Posterior cingulate gyrus (tissue), 11 donors: ENCODE measurements at places on chromosomes 4 and X.

- DNase-seq: no peak
Measured at GRCh38 chrX:80285131-80285773, 135.0 kb upstream of the TENT5D start.

- no peak for DNase-seq
Measured at GRCh38 chrX:75155447-75155826, 646 bp downstream of the ABCB7 start.

DNA sequence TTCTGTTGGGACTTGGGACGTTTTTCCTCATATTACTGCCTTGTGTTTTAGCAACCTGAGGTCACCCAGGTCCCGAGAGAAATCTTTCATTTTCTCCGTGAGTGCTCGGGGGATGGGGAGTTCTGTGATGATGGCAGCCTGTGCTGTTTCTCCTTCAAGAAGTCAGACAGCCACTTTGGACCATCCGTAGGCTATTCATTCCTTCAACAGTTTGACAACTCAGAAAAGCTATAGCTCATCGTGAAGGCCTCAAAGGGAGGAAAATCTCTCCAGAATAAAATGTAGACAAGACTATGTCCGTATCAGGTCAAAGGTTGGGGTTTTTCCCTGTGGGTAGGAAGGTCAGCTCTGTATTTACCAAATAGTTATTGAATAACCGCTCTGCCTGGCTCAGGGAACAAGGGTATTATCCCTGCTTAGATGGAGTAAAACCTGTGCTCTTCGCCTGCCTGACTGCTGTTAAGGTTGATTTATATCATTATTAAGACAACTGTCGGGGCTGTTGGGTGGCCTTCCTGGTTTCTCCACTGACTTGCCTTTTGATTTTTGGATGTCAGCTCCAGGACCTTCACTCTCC lies 36.6 kb downstream of the FAM114A1 start:
- DNase-seq: no peak

DNA sequence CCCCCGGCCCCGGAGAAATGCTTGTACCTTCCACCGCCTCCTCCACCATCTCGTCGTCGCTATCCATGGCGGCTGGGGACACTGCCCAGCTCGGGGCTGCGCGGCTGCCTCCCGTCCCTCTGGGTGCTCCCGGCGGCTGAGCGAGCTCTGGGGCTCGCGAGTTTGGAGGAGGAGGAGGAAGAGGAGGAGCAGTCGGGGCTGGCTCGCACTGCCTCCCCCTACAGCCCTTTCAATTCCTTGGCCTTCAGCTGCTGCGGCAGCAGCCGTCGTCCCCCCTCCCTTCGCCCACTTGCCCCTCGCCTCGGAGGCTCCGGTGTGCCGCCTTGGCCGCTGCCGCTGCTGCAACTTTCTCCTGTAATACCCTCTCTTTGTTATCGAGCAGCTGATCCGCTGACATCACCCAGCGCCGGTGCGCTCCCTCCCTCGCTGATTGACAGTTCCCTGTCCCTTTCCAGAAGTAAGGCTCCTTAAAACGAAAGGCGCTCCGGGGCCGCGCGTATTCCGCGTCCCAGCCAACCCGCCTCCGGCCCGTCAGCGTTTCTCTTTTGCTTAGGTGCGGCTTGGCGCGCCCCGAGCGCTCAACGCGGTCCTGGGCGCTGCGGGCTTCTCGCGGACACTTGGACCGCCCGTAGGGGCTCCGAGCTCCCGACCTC lies at the start of gene SETD7:
TSS of gene SETD7 (minus strand) at position 149 of the 653 bp plus-strand sequence. CDS start at position 67, 82 bp downstream.
- peak; percentile 68 for DNase-seq

DNA sequence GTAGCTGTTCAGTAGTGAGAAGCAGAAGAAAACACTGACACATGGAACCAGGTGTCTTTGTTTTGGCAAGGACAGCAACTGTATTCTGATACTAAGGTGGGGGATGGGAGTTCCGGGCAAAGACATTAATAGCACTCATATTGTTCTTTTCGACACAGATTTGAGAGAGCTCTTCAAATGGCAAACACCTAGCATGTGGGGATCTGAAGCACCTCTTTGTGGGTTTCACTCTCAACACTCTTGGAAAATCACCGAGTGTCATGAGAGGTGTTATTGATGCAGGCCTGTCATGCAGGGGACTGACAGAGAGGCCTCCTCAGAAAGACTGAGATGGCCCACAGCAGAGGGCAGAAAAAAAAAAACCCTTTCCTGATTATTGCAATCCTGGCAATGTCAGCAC lies 228.4 kb upstream of the VCX start:
- DNase-seq: no peak

- DNase-seq: no peak
Measured at GRCh38 chr4:153799694-153800074, 10.8 kb upstream of the SFRP2 start.

DNA sequence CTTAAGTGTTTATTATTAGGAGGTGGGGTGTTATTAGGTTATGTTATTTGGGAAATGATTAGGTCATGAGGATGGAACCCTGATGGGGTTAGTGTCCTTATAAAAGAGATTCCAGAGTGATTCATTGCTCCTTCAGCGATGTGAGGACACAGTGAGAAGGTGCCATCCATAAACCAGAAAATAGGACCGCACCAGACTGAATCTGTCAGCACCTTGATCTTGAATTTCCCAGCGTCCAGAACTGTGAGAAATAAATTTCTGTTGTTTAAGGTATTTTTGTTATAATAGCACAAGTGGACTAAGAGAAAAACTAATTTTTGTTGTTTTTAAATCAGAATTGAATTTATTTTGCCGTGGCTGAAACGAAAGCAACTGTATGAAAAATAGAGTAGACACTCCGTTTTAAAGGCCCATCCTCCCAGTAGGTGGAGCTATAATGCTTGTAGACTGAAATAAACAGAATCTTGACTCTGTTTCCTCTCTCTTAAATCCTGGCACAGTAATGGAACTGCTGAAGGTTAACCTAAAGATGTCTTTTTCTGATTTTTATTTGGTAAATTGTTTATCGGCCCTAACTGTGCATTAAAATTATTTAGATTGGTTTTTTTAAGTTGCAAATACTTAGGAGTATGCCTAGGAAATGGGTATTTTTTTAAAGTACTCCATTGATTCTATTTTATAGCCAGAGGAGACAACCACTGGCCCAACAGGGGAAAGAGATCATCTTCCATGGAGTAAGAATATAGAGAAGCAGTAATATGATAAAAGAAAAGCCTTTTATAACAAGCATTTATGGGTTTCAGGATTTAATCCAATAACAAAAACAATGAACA lies 133.2 kb upstream of the ADAMTS3 start:
- DNase-seq: no peak

DNA sequence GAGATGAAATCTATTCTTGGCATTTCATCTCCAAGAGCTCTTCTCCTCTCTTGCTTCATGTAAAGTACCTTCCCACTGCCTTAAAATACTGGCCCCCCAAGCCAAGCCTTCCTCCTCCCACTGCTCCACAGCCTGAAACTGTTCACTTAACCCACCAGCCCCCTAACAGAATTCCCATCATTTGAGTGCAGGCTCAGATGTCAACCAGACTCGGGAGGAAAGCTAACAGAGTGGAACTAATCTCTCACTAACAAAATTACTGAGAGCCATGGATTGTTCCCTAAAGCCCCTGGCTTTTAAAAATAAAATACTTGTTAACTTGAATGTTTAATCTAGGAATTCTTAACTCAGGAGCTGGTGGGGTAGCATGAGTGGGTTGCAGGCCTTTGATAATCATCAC lies 7.1 kb upstream of the DCUN1D4 start:
- DNase-seq: no peak

DNA sequence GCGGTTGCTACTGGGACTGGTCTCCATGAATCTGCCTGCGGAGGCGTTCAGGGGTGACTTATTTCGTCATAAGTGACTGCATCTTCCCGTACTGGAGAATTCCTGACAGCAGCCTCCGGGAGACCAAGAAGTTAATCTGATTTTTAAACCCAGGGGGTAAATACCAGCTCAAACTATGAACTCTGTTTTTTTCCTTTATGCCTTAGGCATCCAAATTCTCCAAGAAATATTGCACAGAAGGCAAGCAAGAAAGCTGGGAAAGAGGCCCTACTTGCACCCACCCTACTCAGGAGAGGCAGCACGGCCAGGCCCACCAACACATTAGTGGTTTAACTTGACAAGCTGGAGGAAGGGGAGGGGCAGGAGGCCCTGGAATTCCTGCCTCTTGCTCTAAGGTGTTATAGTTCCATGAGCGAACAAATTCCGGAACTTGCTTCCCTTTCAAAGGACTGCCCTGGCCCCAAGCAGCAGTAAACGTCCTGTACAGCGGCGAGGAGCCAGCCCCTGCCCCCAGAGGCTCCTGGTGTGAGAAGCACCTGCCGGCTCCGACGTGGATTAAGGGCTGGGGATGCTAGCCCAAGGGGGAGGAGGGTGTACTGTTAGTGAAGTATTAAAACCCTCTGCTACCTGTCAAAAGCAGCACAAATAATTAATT lies 177.2 kb downstream of the AFAP1 start:
- no peak for DNase-seq
